ENCODE measurements at places on chromosomes 5 and 9.

DNA sequence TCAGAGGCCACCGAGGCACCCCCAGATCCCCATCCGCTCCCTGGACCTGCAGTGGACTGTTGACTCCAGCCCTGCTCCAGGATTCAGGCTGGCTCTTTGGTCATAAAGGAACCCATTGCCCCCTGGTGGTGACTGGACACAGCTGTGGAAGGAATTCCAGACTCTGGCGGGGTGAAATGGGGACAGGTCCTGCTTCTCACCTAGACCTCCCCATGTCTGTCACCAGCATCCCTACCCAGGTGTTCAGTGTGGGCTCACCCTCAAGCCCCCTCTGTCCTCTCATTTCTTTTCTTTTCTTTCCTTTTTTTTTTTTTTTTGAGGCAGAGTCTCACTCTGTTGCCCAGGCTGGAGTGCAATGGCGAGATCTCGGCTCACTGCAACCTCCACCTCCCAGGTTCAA is 25.5 kb upstream of the STXBP1 start:
- peaks cover 15% of the 10 kb centered on the region for H3K4me1 ChIP-seq
- DNase-seq: peak; percentile 80
- H3K36me3 ChIP-seq: peaks cover 5% of the 10 kb centered on the region
- H3K4me3 ChIP-seq: no peak overlapping the region
- no peak overlapping the region for H3K27ac ChIP-seq
- H3K27me3 ChIP-seq: peaks cover 7% of the 10 kb centered on the region

DNA sequence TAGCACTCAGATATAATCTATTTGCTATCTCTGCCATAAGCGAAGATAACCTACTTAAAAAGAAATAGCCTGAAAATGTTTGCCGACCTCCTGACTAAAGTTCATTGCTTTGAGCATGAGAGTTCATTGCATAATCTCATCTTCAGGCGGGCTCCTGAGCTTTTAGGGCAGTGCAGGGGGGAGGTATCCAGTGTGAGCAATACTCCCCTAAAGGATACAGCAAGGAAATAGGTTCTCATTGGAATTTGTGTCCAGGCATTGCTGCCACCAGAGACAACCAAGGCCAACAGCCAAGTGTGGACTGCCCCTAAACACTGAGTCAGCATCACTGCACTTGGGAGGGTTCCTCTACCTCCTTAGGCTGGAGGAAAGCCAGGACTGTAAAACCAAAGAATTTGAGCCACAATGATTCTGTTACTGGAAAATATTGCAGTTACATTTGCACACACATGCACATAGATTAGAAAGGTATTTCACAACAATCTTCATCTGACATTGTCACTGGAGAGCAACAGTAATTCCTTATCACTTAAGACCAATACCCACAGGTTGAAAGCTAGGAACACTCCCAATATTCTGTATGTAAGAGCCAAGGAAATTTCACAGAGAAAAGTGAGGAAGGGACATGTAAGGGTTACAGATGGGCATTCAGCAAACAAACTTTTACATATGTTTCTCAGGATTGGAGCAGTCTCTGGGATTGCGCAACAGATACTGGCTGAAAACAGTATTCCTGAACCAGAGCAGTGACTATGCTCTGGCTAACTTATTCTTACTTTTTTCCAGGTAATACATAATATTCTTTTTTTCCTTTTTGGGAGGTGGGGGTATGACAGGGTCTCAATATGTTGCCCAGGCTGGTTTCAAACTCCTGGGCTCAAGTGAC is 98.6 kb upstream of the TLE1 start:
- H3K4me3 ChIP-seq: no peak overlapping the region
- H3K27me3 ChIP-seq: peaks cover 3% of the 10 kb centered on the region
- no peak overlapping the region for H3K27ac ChIP-seq
- DNase-seq: no peak
- H3K4me1 ChIP-seq: no peaks in the 10 kb centered on the region
- no peaks in the 10 kb centered on the region for H3K36me3 ChIP-seq

- H3K4me3 ChIP-seq: no peak overlapping the region
- peaks cover 6% of the 10 kb centered on the region for H3K4me1 ChIP-seq
- no peaks in the 10 kb centered on the region for H3K27me3 ChIP-seq
- no peak for DNase-seq
- H3K36me3 ChIP-seq: no peaks in the 10 kb centered on the region
These were observed 19.6 kb downstream of the PPARGC1B start for GRCh38 chr5:149749481-149750365.

- peaks cover 29% of the 10 kb centered on the region for H3K36me3 ChIP-seq
- H3K4me3 ChIP-seq: peak within 1 kb of the TSS; percentile 69
- DNase-seq: no peak
- peaks cover 11% of the 10 kb centered on the region for H3K4me1 ChIP-seq
- H3K27ac ChIP-seq: peak within 1 kb of the TSS; percentile 58
These were observed at the start of gene PRRT1B for GRCh38 chr9:131545003-131545785. TSS of gene PRRT1B (plus strand) at chr9:131545523. CDS start at chr9:131545616, 93 bp downstream.

DNA sequence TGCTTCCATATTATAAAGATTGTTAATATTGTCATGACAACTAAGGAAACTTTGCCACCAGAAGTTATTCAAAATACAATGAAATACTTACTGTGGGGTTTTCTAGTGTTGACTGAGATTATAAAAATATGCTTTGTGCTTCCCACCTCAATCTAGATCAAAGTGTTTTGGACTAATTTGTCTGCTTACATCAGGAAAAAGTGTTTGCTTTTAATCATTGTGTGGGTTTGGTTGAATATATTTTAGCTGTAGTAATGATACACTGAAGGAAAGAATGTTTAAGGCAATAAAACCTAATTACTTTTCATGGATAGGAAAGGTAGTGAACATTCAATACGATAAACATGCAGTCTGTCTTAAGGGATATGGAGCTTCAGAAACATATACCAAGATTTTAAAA is 29.8 kb upstream of the MAN2A1 start:
- DNase-seq: no peak
- H3K36me3 ChIP-seq: no peaks in the 10 kb centered on the region
- H3K4me1 ChIP-seq: peaks cover 5% of the 10 kb centered on the region
- H3K27me3 ChIP-seq: no peaks in the 10 kb centered on the region
- no peak overlapping the region for H3K4me3 ChIP-seq
- H3K27ac ChIP-seq: no peak overlapping the region

DNA sequence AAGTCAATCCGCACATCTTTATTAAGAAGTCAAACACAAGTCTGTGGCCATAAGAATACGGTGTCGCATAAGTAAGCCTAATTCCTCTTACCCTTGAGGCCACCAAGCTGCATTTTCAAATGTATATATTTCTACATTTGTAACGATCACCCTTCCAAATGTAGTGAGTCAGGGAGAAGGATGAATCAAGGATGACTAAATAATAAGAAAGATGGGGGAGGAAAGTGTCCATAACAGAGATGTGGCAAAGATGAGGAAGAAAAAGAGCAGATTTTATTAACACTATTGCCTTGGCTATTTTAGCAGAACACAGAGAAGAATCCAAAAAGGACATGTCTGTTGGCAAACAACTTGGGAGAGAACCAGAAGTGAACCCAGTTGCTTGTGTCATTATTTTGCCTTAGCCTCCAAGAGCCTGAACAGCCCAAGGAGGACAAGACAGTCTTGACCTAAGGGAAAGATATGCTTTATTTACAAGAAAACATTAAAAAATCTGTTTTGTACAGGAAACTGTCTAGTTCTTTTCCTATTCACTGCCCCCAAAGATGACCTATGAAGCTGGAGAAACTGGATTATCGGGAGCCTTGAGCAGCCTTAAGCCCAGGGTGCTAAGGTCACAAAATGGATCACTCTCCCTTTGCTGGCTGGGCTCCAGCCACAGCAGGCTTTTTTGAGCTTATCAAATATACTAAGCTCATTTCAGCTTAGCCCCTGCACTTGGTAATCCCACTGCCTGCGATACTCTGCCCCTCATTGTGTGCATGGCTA is 101.5 kb downstream of the PLCXD3 start:
- H3K27me3 ChIP-seq: no peaks in the 10 kb centered on the region
- DNase-seq: no peak
- no peak overlapping the region for H3K27ac ChIP-seq

DNA sequence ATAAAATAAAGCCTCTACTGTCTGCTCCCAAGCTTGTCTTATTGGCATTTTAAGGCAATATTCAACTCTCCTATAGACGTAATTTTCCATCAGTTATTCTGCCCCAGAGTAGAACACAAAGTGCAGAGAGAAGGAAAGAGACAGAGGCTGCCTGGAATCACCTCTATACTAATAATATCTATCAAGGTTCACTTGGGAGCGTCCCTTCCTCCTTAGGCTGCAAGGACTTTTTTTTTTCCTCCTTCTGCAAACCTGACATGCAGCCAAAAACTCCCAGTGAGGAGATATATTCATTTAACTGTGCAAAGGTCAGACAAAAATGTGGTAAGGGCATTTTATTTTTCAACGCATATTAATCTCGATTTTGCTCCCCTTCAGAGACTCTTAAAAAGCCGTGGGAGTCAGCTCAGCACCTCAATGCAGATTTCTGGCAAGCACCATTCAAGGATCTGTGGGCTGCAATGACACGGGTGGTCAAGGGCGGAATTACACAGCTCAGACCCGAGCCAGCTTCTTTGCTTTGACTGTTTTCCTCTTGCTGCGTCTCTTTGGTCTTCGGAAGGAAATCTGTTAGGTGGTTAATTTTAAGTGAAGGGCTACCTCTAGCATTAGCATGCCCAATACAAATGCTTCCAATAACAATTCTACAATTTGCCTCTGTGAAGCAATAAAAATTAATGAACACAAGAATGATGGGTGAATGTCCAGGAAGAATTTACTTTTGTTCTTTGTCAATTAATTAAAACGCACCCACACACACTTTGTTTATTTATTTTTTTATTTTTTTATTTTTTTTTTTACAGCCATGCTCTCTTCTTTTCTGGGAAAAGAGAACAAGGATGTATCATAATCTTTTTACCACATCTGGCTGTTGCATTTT is 587.7 kb upstream of the GRAMD2B start:
- H3K36me3 ChIP-seq: no peaks in the 10 kb centered on the region
- H3K4me1 ChIP-seq: peaks cover 8% of the 10 kb centered on the region
- no peak overlapping the region for H3K27ac ChIP-seq
- DNase-seq: peak; percentile 60

- peaks cover 5% of the 10 kb centered on the region for H3K36me3 ChIP-seq
- no peak for DNase-seq
These were observed 329.9 kb downstream of the KIF4B start for GRCh38 chr5:155343468-155343867.

DNA sequence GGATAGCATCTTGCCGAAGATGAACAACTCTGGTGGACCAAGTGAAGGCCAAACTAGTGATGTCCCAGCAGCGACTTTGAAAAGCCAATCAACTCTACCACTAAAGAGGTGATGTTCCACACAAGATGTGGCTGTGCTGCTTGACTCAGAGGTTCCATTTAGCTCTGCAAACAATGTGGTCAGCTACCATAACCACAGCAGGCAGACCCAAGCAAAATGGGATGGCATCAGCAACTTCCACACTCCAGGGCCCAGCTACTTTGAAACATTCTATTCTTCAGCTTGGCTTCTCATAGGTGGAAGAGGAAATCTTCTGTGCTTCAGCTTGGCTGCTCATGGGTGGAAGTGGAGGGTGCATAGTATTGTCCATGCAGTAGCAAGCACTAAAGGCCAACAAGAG is 70.5 kb downstream of the IRX2 start:
- no peak for DNase-seq
- no peaks in the 10 kb centered on the region for H3K36me3 ChIP-seq
- H3K4me3 ChIP-seq: no peak overlapping the region
- H3K27me3 ChIP-seq: peaks cover 1% of the 10 kb centered on the region
- no peak overlapping the region for H3K27ac ChIP-seq

DNA sequence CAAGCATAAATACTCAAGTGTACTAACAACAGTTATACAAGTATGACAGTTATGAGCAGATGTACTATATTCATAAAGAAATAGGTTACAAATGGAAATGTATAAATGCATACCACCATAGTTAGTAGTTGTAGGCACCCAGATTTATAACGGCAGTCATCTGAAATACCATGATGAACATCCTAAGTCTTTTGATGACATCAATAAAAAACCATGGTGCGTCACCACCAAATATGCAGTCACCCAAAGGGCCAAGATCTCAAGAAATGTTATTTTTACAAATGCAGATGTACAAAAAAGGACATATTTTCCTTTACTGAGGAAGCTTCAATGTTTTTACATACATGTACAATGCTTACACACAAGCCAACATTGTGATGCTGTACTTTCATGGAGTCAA is 70.8 kb upstream of the XPA start:
- H3K27ac ChIP-seq: no peak overlapping the region
- no peak overlapping the region for H3K4me3 ChIP-seq
- H3K27me3 ChIP-seq: peaks cover 5% of the 10 kb centered on the region
- H3K36me3 ChIP-seq: no peaks in the 10 kb centered on the region

- DNase-seq: no peak
- H3K4me3 ChIP-seq: no peak overlapping the region
- peaks cover 8% of the 10 kb centered on the region for H3K27me3 ChIP-seq
- H3K4me1 ChIP-seq: peaks cover 26% of the 10 kb centered on the region
- H3K27ac ChIP-seq: no peak overlapping the region
- H3K36me3 ChIP-seq: peaks cover 12% of the 10 kb centered on the region
These were observed 29.7 kb upstream of the AKNA start for GRCh38 chr9:114417511-114417910.

GRCh38 chr9:109092051-109092580 is 27.6 kb downstream of the TMEM245 start:
- no peak for DNase-seq
- peaks cover 5% of the 10 kb centered on the region for H3K4me1 ChIP-seq
- no peaks in the 10 kb centered on the region for H3K36me3 ChIP-seq
- no peaks in the 10 kb centered on the region for H3K27me3 ChIP-seq

DNA sequence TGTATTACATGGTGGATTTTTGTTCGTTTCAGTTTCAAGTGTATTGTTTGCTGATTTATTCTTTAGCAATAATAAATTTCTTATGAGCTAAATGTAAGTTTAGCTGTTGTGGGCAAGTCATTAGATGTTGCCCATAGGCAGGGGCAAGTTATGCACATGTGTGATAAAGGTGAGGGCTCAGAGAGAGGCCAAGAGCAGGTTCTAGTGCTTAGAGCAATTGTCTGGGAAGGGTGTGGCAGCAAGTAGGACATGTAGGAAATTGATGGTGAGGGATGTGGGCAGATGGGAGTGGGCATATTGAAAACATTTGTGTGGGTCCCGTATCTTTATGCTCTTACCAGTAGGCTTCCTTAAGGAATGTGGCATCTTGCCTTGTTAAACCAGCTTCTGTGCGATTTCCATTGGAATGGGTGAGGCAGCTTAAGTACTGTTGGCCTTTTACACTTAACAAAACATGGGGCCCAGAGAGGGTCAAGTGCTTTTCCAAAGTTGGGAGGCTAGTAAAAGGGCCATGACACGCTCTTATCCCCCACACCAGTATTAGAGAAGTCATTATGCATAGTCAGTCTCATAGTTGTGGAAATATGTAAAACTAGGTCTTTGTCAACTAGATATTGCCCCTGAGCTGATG is 60.6 kb downstream of the KDM4C start:
- no peaks in the 10 kb centered on the region for H3K36me3 ChIP-seq
- no peaks in the 10 kb centered on the region for H3K4me1 ChIP-seq
- no peak for DNase-seq
- H3K27ac ChIP-seq: no peak overlapping the region
- no peaks in the 10 kb centered on the region for H3K27me3 ChIP-seq

DNA sequence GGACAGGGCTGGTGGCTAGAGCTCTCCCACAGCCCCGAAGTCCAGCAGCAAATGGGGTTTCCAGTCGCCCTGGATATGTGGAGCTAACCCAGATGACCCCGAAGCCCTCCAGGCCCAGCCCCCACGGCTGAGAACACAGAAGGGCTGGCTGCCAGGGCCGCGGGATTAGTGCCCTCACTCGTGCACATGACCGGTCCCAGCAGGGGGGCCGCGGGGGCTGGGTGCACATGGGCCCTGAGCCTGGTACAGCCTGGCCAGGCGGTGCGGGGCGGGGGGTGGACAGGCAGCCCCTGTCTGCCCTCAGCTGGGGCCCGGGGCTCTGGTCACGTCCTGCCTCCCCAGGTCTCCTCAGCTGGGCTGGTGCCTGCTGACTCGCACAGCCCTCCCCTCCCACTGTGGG is 5.9 kb downstream of the SSNA1 start:
- no peaks in the 10 kb centered on the region for H3K36me3 ChIP-seq
- peaks cover 12% of the 10 kb centered on the region for H3K27me3 ChIP-seq
- no peak for DNase-seq
- H3K27ac ChIP-seq: no peak overlapping the region
- H3K4me3 ChIP-seq: no peak overlapping the region
- peaks cover 3% of the 10 kb centered on the region for H3K4me1 ChIP-seq

All from endothelial cell (in vitro differentiated cells).